ENCODE measurements at places on chromosomes 6 and 20. TPM values are rescaled to one million over a fixed set of nuclear protein-coding genes. Genes with fewer than 3 reads are reported as not detected.

Gene POU5F1
- 48.8 TPM for total RNA-seq

Gene CRISP3
- total RNA-seq = not detected

Gene TAP1
- 0.25 TPM for total RNA-seq

Gene GLP1R
- not detected for total RNA-seq

Gene TRIM31
- total RNA-seq = not detected

Gene PACRG
- total RNA-seq = not detected

Gene SEL1L2
- total RNA-seq = not detected
